NCI-H1694 treated with DMSO at 0.1 percent for 48 hours (cell line): ENCODE measurements at places on chromosomes 5 and 9.

- DNase-seq = no peak
These were observed 714.9 kb upstream of the MEF2C start for GRCh38 chr5:89597878-89598277.

DNA sequence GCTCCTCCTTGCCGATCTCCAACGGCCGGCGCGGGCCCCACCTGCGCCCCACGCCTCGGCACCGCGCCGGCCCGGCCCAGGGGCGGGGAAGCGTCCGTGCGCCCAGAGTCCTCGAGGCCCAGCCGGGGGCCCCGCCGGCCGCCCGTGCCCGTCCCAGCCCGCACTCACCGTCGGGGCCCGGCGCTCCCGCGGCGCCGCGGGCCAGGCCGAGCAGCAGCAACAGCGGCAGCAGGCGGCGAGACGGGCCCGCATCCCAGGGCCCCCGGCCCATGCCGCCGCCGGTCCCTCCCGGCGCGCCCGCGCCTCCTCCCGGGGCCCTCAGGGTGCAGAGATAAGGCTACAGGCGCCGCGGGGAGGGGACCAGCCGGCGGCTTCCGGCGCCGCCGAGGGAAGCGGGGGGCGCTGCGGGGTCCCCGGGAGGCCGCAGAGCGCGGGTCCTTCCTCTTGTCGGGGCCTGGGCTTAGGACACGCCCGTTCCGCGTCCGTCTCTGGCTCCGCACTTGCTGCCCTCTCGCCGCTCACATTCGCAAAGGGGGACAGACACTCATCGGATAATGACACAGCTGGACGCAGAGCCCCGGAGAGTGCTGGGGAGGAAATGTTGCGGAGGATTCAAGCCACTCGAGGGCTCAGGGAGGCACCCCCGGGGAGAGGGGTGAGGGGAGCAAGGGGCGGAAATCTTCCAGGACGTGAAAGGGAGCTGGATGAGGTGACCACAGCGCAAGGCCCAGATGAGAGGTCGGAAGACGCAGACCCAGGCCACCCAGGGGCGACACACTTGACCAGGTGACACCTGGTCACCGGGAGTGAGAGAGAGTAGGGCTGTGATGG, at the start of gene SUSD1:
TSS of gene SUSD1 (minus strand) at position 333 of the 831 bp plus-strand sequence. CDS start at position 271, 62 bp downstream.
- DNase-seq = no peak

DNA sequence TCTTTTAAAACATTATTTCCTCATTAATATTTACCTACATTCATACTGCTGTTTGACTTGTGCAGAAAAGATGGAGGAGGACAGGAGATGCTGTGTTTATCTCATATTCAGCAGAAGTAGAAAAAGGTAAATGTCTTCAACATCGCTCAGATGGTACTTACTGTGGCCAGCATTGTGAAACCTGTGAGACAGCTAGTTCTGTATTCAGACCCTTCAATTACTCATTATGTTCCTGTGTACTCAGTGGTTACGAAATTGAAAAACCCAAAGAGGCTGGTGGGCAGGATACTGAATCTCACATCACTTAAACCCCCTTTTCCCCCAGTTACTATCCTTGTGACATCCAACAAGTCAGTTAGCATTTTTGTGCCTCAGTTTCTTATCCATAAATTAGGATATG, 216.0 kb downstream of the KDM4C start:
- no peak for DNase-seq

GRCh38 chr9:126703866-126704156, 90.1 kb downstream of the LMX1B start:
- DNase-seq = no peak
